ENCODE measurements at places on chromosomes 3 and 15.

GRCh38 chr15:100558771-100559254, 30.1 kb upstream of the CERS3 start:
- no peak for DNase-seq

DNA sequence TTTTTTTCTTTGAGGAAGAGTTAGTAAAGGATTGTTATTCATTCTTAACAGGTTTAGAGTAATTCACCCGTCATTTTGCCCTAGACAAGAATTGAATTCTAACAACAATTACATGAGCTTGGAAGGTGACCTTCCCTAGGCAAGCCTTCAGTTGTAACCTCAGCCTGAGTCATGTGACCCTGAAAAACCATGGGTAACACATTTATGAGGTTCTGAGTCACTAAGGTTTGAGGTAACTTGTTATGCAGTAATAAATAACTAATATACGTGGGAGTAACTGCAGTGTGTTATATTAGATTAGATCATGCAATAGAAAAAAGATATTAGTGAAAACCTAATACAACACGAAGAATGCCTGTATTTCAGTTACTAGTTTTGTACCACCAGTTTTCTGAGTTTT, 237.6 kb upstream of the NDN start:
- DNase-seq: no peak

DNA sequence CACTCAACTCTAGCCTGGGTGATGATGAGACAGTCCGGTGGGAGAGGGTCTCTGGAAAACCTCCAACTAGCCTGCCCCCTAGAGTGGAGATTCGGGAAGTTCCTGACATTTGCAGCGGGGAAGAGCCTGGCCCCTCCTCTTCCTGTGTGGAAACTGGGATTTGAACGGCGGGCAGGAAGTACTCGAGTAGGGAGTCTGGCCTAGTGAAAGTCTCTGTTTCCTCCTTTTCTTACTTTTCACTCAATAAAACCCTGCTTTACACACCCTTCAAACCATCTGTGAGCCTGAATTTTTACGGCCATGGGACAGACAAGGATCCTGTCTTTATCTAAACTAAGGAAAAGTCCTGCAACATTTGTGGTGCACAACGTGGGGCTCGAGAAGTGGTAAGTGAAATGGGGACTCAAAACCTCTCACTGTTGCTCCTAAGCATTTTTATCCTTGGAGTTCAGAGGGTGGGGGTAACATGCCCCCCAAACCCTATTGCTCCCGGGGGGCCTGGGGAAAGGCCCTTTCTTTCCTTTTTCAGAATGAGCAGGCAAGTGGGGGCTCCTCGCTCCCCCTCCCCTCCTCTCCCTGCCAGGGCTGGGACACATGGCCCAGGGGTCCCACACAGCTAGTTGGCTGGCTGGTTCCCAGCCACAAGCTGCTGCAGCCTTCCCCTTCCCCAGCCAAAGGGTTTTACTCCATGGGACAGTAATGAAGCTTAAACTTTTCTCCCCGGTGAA, 224.7 kb upstream of the GBE1 start:
- no peak for DNase-seq

GRCh38 chr3:138381413-138381901, 33.1 kb downstream of the MRAS start:
- no peak for DNase-seq

- DNase-seq: no peak
Measured at GRCh38 chr3:63167113-63167512, 111.0 kb upstream of the SYNPR start.

GRCh38 chr3:44886561-44886960, 12.2 kb downstream of the TGM4 start:
- DNase-seq: no peak

DNA sequence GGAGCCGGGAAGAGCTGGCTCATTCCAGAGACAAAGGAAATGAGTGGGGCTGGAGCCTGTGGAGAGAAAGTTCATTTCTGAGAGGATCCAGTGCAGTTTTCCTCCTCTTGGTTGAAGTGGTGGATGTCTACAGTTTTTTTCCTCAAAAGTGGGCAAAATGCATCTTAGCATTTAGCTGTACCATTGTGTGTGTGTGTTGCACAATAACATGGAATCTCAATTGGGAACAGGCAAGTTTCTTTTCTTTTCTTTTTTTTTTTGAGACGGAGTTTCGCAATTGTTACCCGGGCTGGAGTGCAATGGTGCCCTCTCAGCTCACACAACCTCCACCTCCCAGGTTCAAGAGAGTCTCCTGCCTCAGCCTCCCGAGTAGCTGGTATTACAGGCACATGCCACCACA, 101.5 kb upstream of the UBE2E1 start:
- no peak for DNase-seq

DNA sequence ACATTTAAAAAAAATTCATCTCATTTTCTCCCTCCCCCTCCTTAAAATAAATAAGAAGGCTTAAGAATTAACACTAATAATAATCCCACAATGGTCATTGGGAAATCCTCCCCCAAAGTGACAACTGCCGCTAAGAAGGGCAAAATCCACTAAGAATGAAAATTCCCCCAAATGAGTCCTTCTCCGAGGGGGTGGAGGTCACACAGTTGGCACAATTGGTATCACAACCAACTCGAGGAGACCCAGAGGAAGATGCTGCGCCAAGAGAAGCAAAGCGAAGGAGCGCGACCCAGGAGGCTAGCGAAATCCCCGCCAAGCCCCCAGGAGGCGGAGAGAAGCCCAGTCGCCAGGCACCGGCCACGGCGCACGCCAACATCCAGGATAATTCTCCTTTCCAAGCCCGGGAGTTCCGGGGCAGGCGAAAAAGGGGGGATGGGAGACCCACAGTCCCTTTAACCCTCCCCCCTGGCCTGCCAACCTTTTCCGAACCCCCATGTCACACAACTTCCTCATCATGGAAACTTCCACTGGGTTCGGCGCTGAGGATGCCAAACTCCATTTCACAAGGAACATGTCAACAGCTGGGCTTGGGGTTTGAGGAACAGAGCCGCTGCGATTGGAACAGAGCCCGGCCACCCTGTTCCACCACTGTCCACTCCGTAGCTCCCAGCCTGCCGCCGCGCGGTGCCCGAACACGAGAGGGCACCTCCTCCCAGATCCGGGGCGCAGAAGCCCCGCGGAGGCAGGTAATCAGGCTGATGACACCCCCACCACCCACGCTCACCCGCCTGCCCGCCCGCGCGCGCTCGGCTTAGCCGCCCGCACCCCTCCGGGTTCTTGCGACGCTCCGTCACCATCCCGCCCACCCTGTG, 668 bp downstream of the THRB start:
- DNase-seq: no peak

DNA sequence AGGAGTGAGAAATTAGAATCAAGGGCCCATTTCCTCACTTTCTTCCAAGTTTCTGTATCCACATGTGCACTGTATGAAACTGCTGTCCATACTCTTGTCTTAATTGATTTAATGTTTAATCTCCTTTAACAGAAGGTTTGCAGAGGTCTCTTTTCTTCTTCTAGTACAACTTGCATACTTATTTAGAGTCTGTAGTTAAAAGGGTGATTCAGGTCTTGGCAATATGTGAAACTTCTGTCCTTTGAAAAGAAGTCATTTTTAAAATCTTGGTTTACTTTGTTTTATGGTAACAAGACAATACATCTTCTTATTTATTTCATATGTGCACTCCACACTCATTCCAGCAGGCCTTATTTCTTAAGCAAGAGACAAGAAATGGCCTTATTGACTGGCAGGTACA, 25.8 kb downstream of the TMEM45A start:
- DNase-seq: no peak

DNA sequence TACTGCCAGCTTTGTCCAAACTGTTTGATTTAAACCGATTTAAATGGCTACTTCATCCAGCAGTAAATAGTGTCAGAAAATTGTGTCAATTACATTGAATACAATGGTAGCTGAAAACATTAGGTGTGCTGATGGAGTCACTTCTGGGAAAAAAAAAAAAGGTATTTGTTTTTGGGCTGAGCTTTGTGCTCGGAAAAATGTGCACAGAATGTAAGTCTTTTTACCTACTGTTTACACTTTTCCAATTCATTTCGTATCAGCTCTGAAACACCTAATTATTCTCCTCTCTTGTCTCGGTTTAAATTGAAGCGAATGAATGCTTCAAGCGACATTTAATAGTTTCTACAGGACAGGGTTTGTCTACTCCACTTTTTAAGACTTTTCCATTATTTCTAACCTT, 1078.4 kb downstream of the ROBO1 start:
- DNase-seq: no peak

DNA sequence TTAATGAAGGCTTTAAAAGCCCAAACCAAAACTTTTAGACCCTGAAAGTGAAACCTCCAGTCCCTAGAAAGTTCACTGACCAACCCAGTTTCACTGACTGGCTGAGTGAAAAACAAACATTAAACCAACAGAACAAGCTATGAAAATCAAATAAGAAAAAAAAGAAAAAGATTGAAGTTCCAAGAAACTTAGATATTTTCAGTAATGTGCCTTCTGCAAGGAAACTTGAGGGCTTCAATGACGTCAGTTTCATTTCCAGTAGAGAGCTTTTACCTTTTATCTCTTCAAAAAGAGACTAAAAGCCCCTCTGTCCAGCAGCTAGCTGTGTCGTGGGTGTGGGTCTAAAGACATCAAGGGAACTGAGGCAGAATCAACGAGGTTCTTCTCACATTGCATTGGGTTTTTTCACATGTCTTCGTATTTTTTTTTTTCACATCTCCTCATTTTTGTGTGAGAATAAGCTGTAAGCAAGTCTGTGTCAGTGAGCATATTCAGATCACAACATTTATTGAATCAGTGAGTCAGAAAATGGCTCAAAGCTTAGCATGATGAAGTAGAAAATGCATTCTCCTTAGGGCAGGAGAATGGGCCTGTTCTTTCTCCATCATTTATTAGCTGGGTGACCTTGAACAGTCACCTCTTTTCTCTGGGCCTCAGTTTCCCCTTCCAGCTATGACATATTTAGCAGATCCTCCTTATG, 54.8 kb upstream of the BCL6 start:
- DNase-seq: no peak

DNA sequence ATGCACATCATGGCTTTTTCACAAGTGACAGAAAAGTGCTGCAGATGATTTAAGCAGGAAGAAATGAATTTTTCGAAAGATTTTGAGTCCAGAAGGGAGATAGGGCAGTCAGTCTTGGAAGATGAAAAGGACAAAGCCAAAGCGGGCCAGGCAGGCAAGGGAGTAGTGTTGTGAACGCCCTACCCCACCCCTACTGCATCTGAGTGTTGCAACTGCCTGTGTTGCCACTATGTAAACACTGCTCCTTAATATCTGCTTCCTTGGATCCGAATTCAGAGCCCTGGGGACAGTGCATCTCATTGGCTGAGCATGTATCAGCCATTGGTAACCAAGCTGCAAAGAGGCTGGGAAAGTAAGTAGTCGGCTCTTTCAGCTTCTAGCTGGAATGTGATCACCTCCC, 39.0 kb downstream of the CNTN4 start:
- no peak for DNase-seq

GRCh38 chr15:71362987-71363968, 248.0 kb downstream of the THSD4 start:
- DNase-seq: no peak

DNA sequence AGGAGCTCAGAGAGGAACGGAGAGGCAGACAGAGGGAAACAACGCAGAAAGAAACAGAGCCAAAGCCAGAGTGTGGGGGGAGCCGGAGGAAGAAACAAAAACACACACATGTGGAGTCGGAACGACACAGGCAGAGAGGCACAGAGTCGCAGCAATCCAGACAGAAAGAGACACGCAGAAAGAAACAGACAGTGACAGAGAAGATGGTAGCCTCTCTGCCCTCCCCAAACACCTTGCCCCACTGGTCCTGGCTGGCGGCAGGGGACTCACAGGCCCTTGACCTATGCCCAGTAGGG, 1.7 kb downstream of the NCKIPSD start:
- no peak for DNase-seq

DNA sequence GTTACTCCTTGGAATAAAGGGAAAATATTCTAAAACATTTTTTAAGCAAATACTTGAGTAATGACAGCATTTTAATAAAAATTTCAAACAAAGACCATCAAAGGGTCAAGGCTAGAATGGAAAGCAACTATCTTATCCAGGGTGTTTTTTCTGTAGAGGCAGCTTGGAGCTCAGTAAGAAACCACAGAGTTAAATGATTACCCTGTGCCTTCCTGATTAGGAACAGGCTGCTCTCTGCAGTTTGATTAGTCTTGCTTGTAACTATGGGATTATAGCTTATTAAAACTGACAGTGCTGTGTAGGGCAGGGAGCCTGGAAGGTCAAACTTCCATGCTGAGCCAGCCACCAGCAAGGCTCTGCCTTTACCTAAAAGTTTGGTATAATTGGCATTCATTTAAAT, 33.1 kb downstream of the QTRT2 start:
- no peak for DNase-seq

DNA sequence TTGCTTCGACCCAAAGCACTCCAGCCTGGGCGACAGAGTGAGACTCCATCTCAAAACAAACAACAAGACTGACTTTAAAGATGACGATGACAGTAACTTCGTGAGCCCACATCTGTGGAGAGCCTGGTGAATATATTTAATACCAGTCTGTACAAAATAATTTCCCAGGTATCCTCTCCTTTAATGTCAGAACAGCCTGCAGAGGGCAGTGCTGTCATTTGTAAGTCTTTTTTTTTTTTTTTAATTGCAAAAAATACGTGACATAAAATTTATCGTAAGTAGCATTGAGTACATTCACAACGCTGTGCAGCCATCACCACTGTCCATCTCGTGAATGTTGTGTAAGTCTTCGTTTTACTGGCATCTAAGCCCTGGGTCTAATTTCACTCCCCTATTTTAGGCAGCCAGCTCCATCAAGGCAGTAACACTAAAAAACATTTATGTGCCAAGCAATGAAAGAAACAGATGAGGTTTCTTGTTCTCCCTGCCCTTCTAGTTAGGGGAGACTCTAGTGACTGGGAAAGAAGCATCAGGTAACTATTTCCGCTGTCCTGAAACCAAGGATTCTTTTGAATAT, 1.4 kb downstream of the HTD2 start:
- DNase-seq: peak; percentile 21

DNA sequence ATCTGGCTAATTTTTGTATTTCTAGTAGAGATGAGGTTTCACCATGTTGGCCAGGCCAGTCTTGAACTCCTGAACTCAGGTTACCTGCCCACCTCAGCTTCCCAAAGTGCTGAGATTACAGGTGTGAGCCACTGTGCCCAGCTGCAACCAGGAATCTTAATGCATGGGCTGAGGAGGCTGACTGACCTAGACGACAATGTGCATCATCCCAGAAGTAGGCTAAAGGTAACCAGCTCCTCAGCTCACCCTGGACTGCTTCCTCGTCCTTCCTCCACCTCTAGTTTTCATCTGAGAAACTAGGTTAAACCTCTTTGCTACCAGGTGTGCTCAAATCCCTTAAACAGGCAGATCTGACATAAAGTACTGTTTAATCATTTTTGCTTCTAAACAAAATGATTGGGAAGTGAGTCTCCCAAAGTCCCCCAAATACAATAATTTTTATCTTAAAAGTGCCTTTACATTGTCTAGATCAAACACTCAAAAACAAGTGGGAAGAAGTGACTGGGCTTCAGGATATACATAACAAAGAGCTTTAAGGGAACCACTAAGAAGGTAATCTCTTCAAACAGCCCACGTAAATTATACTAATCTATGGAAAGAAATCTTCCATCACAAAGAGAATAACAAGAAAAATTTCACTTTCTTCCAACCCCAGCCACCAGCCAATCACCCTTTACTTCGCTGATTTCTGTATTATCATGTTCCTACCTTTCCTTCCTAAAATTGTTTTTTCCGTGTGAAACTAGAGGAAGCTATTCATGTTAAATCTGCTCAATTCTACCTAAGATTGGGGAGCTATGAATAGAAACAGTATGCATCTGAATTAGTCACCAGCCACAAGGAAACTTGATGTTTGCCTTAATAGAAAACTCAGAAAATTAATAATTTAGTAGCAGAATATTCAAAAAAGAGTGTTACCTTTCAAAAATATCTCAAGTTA, 34.7 kb downstream of the IGF2BP2 start:
- DNase-seq: no peak

- no peak for DNase-seq
Measured at GRCh38 chr3:9582332-9582731, 28.7 kb upstream of the LHFPL4 start.

Data from AG04450 (cell line).